ENCODE measurements at places on chromosomes 2 and 18. TPM values are rescaled to one million over a fixed set of nuclear protein-coding genes. Genes with fewer than 3 reads are reported as not detected.

DNA sequence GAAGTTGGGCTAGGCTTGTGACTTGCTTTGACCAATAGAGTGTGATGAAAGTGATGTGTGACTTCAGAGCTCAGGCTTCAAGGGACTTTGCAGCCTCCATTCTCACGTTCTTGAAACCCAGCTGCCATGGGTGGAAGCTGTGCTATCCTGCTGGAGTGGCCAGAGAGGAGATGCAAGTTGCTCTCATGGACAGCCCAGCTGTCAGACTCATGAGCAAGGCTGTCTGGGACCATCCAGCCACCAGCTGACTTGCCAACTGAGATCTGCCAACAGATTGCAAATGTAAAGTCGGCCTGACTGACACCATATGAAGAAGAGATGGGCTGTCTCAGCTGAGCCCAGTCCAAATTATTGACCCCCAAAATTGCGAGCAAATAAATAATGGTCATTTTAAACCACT is 226.4 kb upstream of the CXCR4 start:
- no peak for DNase-seq

VIT gene
- 2.7 TPM for total RNA-seq

DNA sequence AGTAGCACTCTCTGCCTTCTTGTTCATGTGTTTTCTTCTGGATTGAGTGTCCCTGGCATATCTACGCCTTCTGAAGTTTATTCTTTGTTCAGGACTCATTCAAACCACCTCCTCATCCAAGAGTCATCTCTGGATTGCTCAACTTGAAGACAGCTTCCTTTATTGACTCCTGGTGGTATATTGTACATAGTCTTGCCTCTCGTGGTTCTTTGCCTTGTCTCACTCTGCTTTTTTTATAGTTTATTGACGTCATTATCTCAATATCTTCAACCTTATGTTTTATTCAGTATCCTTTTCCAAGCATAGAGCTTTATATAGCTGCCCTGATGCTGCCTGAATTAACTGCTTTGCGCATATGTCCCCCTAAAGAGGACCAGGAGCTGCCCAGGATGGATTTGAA is 161.7 kb downstream of the INSIG2 start:
- DNase-seq, result no peak

SPATA3 gene
- total RNA-seq, result not detected

All from NCI-H460 (cell line).